DND-41 (cell line): ENCODE measurements at places on chromosomes 3 and 15.

DNA sequence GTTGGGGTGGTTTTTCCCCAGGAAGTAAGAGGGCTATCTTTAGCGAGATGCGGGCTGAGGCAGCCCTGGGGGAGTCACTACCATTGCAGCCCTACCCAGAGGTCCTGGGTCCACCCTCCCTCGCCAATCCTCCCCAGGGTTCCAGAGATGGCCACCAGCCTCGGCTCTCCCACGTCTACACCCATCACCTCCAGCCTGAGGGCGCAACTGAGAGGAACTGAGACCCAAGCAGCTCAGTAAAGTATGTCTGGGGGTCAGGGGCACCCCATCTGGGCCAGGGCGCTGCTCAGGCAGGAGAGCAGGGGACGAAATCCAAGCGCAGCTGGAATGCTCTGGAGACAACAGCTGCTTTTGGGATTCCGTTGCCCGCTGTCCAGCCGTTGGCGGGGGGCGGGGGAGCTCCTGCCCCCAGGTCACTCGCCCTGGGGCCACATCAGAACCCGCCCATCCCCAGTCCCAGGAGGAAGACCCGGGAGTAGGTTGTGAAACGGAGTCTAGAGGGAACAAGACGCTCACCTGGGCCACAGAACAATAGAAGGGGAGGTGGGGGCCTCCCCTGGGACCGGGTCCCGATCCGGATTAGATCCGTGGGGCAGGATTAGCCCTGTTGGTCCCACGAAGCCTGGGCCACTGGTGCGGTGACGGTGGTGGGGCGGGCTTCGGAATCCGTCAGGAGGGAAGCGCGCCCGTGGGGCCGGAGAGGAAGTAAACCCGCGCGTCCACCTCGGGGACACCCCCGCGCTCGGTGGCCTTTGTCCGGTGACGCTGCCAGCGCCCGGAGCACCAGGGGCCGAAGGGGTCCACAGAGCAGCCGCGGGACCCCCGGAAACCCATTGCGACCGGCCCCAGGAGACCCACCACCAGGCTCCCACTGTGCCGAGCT lies 1.4 kb upstream of the NDUFAF3 start:
- H3K4me1 ChIP-seq: peaks cover 70% of the 10 kb centered on the region
- peaks cover 48% of the 10 kb centered on the region for H3K36me3 ChIP-seq
- no peaks in the 10 kb centered on the region for H3K27me3 ChIP-seq
- peak overlapping the region; percentile 94 for H3K4me3 ChIP-seq

DNA sequence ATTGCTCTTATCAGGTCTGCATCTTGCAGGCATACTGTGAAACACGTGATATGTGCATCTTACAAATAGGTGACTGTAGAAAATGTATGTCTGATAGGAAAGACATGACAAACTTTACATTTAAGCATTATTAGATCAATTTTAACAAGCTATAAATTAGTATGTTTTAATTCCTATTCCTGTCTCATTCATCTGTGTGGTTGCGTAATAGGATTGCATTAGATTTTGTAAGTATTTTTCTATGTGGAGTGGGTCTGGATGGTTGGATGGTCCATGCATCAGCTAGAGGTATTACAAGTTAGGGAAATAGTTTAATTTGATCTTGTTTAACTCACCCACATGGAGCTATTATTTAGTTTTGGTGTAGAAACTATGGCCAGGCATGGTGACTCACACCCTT lies 18.8 kb downstream of the ASTE1 start:
- H3K27ac ChIP-seq: no peak overlapping the region
- H3K4me1 ChIP-seq: no peaks in the 10 kb centered on the region
- H3K27me3 ChIP-seq: no peaks in the 10 kb centered on the region
- DNase-seq: no peak
- peaks cover 68% of the 10 kb centered on the region for H3K36me3 ChIP-seq

- H3K36me3 ChIP-seq: no peaks in the 10 kb centered on the region
- no peaks in the 10 kb centered on the region for H3K27me3 ChIP-seq
- H3K27ac ChIP-seq: no peak overlapping the region
- H3K4me3 ChIP-seq: no peak overlapping the region
- no peaks in the 10 kb centered on the region for H3K4me1 ChIP-seq
- no peak for DNase-seq
Measured at GRCh38 chr3:46655271-46655670, 38.2 kb downstream of the ALS2CL start.

- no peaks in the 10 kb centered on the region; the same call in 1 of the 2 replicates for H3K36me3 ChIP-seq
- H3K4me1 ChIP-seq: peaks cover 33% of the 10 kb centered on the region
- H3K4me3 ChIP-seq: no peak overlapping the region
- no peak for DNase-seq
Measured at GRCh38 chr15:40789999-40790398, 16.9 kb upstream of the ZFYVE19 start.

DNA sequence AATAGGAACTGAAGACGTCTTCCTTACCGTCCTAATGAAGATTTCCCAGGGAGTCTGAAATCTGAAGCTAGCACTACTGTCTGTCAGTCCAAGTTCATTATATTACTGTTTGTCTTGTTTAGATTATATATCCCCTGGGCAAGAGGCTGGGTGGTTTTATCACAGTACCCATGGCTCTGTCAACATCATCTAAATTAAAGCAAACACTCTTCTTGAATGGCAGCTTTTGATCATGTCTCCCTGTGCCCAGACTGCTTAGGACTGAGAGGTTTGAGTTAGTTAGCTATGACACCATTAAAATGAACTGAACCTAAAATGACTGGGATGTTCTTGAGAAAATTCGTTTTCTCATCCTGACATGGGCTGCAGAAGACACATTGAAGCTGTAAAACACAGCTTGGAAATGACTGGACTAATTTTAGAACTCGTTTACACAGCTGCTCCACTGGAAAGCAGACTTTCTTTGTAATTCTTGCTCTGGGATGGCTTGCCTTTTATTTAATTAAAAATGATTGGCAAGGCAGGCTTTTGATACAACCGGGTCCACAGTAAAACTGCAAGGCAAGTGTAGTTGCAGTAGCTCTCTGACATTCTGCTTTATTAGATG lies 243.5 kb downstream of the MFSD1 start:
- no peaks in the 10 kb centered on the region for H3K4me1 ChIP-seq
- no peak for DNase-seq
- no peak overlapping the region for H3K4me3 ChIP-seq
- no peak overlapping the region for H3K27ac ChIP-seq

DNA sequence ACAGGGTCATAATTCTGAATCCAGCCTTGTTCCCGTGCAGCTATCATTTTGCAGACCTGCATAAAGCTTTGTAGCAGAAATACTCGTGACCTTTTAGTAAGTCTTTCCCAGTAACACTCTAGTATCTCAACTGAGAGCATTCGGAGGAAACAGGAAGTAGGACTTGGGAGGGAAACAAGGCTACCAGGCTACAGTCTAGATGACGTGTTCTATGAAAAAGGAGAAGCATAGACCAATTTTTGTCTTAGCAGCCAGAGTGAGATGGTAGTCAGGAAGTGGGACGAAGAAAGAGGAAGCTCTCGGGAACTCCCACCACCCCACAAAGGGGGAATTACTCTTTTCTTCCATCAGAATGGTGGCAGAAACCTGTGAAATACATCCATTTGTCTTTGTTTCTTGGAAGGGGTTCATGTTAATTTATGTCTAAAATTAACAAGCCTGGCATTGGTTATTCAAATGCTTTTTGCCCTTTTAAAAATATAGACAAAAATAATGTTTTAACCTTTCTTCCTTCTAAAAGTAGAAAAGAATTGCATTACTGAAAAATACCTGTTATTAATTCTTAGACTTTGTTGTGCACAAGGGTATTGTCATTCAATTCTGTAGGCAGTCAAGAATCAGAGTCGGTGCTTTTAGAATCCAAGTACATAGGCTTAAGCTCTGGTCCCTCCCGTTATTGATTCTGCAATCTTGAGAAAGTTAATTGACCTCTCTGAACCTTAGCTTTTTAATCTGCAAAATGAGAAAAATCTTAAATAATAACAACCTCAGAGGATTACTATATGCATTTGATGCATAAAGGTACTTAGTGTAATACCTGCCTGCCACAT lies 1.6 kb upstream of the SUCNR1 start:
- H3K4me1 ChIP-seq: peaks cover 53% of the 10 kb centered on the region
- H3K36me3 ChIP-seq: no peaks in the 10 kb centered on the region
- DNase-seq: no peak
- peak overlapping the region; percentile 48 for H3K27ac ChIP-seq
- H3K27me3 ChIP-seq: no peaks in the 10 kb centered on the region

- no peak for DNase-seq
- no peak overlapping the region for H3K27ac ChIP-seq
- no peaks in the 10 kb centered on the region for H3K36me3 ChIP-seq
- no peak overlapping the region for H3K4me3 ChIP-seq
Measured at GRCh38 chr15:49471733-49472132, 48.7 kb downstream of the FGF7 start.
